ENCODE measurements at places on chromosomes 6 and 20.

GRCh38 chr20:40703975-40704530 is 15.0 kb upstream of the MAFB start:
- DNase-seq = no peak

DNA sequence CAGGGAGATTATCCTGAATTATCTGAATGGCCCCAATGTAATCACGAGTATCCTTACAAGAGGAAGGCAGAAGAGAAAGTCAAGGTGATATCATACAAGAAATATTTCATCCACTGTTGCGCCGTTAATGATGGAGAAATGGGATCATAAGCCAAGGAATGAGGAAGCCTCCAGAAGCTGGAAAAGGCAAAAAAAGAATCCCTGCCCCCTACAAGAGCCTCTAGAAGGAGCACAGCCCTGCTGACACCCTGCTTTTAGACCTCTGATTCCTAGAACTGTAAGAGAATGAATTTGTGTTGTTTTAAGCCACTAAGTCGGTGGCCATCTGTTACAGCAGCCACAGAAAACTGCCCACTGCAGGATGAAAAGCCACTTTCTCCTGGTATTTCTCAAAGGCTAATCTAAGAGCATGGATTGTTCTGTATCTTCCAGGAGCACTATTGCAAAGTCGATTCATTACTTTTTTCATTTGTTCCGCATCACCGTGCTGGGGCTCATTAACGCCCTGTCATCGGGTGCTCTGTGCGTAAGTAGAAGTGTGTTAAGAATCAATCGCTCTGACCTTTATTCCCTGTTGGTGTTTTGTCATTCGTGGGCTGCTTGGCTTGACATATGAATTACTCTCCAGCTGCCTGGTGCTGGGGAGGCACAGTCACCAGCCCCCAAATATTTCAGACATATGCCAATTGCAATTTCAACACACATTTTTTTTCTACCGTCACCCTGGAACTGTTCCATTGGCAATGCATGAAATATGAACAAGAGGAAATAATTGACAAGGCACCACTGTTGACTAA is 117.0 kb downstream of the PCSK2 start:
- DNase-seq = no peak

- DNase-seq = no peak
These were observed 42.7 kb upstream of the NHSL1 start for GRCh38 chr6:138541823-138542481.

- no peak for DNase-seq
These were observed 248.5 kb downstream of the BTBD9 start for GRCh38 chr6:38391206-38391605.

DNA sequence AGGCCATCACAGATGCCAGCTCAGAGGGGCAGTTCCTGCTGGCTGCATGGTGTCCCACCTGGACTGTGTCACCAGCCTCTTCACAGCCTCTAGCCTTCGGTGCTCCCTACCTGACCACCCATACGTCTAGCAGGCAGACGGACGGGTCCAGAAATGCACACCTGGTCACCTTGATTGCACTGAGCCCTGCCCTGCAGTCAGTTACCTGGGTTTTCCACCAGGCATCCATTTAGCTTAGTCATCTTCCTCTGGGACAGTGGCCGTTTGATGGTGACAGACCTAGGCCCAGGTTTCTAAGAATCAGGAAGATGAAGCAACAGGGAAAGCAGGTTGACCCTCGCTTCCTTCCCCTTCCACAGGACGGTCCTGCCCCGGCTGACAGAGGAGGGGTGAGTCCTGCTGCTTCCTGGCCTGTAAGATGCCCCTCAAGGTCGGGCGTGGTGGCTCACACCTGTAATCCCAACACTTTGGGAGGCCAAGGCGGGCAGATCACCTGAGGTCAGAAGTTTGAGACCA is 9.8 kb upstream of the BPI start:
- DNase-seq = no peak

DNA sequence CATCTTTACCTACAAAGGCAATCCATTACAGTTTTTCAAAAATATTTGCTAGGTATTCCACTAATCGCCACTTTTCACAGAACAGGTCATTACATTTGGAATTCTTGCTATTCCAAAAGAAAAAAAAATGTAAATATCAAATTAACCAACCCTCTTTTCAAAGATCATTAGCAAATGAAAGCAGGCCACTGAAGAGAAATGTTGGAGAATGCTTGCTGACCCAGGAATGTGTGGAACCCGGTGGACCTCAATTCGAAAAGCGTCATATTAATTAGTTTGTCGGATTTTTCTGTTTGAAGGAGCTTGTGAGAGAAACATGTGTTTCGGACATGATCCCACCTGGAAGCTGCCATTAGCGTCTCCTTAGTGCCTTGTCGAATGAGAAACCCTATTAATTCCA is 27.9 kb upstream of the SERPINB9 start:
- DNase-seq = no peak

DNA sequence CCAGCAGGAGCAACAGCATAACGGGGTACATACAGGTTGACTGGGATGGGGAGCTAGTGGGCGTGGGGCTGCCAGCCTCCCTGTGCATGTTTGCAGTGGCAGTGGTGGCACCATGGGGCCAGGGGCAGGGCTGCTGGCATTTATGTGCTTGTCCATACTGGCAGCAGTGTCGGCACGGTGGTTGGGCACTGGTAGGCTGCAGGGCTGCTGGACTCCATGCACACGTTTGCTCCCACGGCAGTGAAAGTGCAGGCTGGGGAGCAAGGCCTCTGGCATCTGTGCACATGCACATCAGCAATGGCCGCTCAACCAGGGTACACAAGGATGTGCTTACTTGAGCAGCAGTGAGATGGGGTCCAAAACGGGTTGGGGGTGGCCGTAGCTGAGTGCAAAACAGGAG is 159.5 kb upstream of the KHDRBS2 start:
- DNase-seq = no peak

DNA sequence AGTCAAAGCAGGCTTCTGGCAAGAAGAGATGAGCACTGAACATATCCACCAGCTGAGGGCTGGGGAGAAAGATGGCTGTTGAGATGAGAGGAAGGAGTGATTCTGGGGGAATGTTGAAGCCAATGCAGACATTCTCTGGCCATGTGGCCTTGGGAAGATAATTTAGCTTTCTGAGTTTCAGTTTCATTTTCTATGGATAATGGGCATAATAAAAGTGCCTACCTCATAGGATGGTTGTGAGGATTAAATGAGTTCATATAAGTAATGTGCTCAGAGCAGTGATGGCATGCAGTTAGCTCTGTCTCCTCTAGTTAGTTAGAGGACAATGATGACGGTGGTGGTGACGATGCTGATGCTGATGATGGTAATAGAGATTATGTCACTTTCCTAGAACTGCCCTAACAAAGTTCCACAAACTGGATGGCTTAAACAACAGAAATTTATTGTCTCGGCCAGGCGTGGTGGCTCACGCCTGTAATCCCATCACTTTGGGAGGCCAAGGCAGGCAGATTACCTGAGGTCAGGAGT is 18.5 kb upstream of the KCNK5 start:
- no peak for DNase-seq

DNA sequence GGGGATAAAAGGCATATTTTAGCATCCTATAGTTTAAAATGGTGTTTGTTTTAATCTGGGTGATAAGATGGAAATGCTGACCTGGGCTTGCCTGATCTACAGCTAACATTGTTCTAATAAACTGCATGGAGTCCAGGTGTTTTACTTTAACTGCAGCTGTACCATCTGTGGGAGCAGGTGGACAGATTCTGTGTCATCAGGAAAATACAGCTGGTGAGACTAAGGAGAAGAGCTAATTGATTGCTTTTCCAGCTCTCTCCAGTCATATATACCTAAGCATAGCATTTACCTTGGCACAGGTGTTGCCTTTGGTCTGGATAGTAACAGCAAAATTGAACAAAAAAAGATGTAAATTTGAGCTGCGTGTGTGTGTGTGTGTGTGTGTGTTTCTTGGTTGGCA is 31.6 kb downstream of the CBFA2T2 start:
- DNase-seq = no peak

DNA sequence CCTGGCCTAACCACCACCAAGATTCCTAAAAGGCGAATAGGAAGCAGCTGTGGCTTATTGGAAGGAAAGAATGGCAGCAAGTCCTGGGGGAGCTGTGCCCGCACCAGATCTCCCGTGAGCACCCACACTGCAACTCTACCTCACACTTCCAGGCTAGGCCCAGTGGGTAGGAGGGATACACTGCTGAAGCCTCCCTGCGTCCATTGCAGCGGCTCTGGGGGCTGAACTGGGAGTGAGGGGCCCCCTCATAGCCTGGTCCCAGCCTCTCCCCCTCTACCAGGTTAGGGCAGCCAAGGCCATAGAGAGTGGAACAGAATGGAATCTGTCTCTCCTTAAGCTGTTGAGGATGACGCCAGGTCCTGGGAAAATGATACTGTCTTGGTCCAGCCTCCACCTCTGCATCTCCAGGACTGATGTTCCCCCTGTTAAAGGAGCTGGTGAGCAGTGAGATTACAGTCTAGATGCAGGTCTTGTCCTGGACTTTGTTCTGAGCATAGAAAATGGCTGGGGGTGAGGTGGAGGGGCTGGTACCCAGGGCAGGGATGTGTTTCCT is 11.3 kb downstream of the CNPY3 start:
- no peak for DNase-seq

DNA sequence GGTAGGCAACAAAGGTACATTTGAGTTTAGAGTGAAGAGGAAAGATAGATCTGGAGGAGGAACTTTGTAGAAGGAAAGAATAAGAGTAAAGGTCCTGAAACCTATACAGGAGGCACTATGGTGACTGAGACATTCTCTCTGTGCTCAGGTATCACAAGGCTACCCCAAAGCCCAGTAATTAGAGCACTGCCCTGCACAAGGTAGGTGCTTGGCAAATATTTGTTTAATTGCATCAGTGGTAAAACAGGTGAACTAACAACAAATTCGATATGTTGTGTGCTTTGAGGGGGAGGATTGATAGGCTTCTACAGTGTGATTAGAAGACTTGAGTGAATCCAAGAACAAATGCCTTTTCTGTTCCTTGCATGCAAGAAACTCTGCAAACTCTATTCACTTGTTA is 6.8 kb upstream of the TSHZ2 start:
- DNase-seq = no peak

GRCh38 chr6:23637296-23637695 is 488.7 kb upstream of the NRSN1 start:
- DNase-seq = no peak
